Placental pericyte (primary cell): ENCODE measurements at places on chromosomes 6 and 20. TPM values are rescaled to one million over a fixed set of nuclear protein-coding genes. Genes with fewer than 3 reads are reported as not detected.

The SMPDL3A gene
- 11.5 and 62.4 TPM in 2 replicates for total RNA-seq

The FRK gene
- 0.29 and 0.44 TPM in 2 replicates for total RNA-seq

The PPIL6 gene
- 1.8 and 2.6 TPM in 2 replicates for total RNA-seq

The COL21A1 gene
- 0.14 and 0.88 TPM in 2 replicates for total RNA-seq
